ENCODE measurements at places on chromosomes 5 and 9. TPM values are rescaled to one million over a fixed set of nuclear protein-coding genes. Genes with fewer than 3 reads are reported as not detected.

DNA sequence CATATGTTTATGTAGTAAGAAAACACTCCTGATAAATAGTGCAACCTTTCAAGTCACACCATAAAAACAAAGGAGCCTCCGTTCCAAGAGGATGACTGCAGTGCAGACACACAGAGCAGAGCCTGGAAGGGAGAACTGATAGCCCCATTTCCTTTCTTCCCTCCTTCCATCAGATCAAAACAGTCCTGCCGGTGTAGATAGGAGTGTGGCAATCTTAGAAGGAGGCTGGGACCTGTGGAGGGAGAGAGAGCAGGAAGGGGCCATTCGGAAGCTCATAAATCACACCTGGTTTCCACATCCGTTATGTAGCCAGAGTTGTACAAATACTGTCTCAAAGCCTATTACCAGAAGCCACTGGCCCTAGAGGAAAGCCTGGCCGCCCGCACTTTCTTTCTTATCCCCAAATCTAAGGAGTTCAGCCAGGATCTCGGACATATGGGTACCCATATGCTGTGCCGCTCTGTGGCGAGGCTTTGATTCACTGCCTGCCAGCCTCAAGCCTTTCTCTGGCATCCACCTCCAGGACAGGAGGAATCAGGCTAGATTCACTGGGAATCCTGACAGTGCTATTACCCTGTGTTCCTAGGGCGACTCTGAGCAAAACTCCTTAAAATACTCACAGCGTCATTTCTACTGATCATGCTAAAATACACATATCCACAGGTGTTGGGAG lies 26.9 kb downstream of the DAP start:
- DNase-seq, result no peak

DNA sequence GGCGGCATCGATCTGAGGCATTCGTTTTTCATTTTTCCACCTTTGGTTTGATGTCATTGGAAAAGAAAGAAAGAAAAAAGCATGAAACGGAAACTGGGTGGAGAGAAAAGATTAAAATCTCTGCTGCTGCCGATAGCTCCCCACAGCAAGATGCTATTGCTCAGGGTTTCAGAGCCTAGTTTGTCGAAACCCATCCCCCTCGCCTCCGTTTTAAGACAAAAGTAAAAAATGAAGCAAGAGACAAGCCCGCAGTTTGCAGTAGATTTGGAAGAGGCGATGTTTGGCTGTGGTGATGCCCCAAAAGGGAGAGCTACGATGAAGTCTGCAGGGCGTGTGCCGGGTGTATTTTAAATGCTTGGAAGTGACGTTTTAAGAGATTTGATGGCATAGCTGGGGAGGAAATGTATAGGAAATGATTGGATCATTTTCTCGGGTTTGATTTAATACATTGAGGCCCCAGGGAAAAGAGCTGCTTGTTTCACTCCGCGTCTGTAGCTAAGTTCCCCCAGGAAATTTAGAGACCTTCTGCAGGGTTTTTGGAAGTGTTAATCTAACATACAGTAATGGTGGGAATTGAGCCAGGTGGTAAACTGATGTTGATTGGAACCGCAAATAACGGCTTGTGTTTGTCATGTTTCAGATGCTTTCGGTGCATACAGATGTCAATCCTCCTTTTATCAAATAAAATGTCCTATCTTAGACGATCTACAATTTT lies 909 bp downstream of the NDFIP1 start:
- no peak for DNase-seq

GRCh38 chr9:133679056-133679455 lies 42.9 kb downstream of the DBH start:
- DNase-seq, result no peak

DNA sequence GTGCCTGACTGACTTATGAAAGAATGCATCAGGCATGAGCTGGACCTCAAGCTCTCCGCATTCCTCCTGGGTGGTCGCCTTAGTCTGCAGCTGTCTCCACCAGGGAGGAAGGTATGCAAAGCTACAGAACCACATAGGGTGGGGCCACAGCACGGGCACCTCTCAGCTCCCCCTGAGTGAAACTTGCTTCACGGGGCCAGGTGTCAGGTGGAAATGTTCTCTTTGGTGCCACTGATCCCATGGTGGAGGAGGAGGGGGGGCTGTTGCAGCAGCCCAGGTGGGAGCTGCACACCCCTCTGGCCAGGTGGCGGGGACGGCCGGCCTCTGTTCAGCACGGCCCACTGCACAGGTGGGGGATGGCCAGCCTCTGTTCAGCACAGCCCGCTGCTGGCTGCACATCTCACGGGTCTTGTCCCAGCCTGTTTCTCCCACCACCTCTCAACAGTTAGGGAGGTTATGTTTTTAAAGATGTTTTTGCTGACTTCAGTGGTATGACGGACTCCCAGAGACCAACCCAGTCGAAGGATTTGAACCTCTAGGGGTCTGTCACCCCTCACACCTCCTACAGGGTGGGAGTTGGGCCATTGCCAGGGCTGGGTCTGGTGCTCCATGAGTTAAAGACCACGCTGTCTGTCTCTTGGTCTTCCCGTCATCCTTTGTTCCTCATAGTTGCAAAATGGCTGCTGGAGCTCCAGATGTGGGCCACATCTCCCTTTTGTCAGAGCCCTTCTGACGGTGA lies 34.3 kb downstream of the MRPL36 start:
- DNase-seq, result no peak

DNA sequence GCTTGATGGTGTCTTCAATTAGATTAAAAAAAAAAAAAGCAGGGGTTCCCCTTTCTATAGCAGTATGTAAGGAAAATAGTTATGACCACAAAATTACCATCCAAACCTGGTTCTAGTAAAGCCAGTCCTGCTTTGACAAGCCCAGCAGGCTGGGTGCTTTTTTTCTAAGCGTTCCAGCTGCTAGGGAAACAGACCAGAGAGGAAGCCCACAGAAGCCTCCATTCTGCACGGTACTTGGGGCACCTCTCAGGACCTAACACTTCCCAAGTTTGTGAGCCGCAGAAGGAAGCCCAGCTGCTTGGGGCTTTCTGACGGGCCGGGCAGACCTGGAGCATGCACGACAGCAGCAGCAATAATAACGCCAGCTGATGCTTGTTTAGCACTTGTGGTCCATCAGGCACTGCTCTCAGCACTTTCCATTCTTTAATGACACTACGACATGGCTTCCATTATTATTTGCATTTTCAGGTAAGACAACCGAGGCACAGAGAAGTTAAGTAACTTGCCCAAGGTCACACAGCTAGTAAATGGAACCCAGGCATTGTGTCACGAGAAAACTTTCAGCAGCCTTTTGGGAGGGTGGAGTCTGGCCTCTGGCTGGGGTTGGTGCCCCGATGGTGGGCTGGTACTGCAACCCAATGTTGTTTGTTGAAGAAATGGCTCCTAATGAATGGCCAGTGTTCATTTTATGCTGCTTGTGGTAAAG lies 15.4 kb downstream of the LMX1B start:
- DNase-seq, result no peak

GRCh38 chr9:73494894-73495293 lies 343.2 kb downstream of the ANXA1 start:
- no peak for DNase-seq

DNA sequence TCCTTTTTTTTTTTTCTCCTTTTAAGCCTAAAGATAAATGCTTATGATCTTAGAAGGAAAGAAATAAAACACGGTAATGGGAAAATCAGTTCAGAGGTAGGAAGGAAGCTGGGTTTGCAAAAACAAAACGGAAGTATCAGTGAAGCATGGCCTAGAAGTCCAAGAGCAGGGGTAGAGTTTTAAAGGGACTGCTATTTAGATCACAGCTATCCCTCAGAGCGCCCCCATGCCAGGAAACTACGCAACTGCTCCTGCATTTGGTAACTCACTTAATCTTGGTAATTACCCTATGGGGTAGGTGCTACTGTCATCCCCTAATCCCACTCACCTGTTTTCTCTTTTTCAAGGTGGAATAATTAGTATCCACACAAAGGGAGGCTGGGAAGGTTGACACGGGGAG lies 16.0 kb downstream of the TLE1 start:
- no peak for DNase-seq

- no peak for DNase-seq
Observed at GRCh38 chr9:91332546-91333231, 29.0 kb downstream of the AUH start.

DNA sequence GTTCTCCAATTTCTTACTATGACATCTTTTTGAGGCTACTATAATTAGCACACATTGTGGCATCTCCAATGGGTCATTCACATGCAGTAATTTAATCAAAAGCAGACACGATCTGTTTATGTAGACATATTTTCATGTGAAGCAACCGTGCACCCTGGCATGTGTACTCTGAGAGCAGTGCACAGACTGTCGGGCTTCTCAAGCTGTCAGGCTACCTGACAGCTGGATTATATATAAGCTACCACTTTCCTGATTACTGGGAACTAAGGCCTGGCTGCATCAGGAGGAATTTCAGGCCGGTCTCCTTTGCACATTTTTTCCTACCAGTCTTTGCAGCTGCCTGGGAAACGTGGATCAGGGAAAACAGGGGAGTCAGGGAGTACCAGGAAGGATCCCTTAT lies 197.5 kb downstream of the MAPKAP1 start:
- no peak for DNase-seq

GRCh38 chr5:60248901-60249300 lies 355.4 kb upstream of the PDE4D start:
- DNase-seq, result peak; percentile 13

DNA sequence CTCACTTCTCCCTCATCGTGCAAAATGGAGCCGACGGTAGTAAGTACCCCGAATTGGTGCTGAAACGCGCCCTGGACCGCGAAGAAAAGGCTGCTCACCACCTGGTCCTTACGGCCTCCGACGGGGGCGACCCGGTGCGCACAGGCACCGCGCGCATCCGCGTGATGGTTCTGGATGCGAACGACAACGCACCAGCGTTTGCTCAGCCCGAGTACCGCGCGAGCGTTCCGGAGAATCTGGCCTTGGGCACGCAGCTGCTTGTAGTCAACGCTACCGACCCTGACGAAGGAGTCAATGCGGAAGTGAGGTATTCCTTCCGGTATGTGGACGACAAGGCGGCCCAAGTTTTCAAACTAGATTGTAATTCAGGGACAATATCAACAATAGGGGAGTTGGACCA lies 979 bp downstream of the PCDHGA12 start:
- DNase-seq, result no peak

- no peak for DNase-seq
Observed at GRCh38 chr9:108182270-108182669, 673.5 kb downstream of the ACTL7B start.

GRCh38 chr5:92874790-92875189 lies 706.2 kb downstream of the NR2F1-AS1 start:
- DNase-seq, result no peak

- no peak for DNase-seq
Observed at GRCh38 chr5:178995341-178995690, 196 bp upstream of the GRM6 start.

- no peak for DNase-seq
Observed at GRCh38 chr5:29037716-29038115, 1999.3 kb upstream of the CDH9 start.

- no peak for DNase-seq
Observed at GRCh38 chr5:96439477-96440184, 6.6 kb upstream of the PCSK1 start.

DNA sequence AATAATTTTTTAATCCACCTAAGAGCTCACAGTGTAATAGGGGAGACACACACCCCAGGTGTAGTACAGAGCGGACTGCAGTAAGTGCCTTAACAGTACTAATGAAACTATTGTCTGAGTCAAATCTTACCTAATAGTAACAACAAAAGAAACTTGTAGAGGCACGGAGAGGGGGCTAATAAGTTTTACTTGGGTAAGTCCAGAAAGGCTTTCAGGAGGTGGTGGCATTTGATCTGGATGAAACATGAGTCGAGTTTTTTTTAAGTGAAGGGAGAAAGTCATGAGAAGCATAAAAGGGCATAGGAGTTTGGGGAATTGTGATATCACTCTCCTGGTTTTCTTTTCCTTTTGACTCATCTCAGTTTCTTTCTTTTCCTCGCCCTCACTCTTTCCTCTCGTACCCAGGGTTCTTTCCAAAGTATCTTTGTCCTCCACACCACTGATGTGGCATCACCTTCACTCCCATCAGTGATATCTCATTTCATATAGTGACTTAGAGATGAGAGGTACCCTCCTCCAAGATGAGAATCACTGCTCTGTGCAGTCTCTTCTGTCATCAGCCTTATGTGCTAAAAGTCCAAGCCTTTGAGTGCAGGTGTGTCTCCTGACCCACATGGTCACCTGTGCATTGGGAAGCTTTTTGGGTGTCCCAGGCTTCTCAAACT lies 2.0 kb downstream of the CTNNA1 start:
- no peak for DNase-seq

DNA sequence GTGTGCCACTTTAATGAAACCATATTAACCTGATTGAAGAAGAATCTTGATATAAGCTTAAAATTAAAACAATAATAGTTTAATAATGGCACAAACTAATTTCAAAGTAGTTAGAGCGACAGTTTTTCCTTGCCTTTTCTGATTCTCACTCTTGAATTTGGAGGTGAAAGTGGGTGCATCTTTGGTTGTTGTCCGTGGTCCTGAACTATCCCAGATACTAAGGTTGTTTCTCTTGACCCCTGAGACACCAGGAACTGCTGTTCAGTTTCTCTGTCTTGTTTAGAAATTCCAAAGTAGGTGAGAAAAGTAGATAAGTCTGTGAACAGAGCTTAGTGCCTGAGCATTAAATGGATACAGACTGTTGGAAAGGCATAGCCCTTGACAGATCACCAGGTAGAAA lies 274.7 kb downstream of the FBXL7 start:
- no peak for DNase-seq

The SNX30 gene
- 1.6 TPM for total RNA-seq

The PTCH1 gene
- total RNA-seq, result 3.5 TPM

The SH3TC2 gene
- total RNA-seq, result 1.9 TPM

The ANXA1 gene
- total RNA-seq, result 29.5 TPM

The SEPTIN8 gene
- total RNA-seq, result 9.2 TPM

The GRAMD2B gene
- 7.9 TPM for total RNA-seq

The RLN1 gene
- total RNA-seq, result not detected

The MARCOL gene
- not detected for total RNA-seq

The CDC23 gene
- total RNA-seq, result 15.0 TPM

The MYMK gene
- 0.44 TPM for total RNA-seq

The FOCAD gene
- 24.8 TPM for total RNA-seq

The NAIP gene
- total RNA-seq, result 2.8 TPM

All from psoas muscle (tissue), 8 donors.